ENCODE measurements at places on chromosomes 12 and 14. TPM values are rescaled to one million over a fixed set of nuclear protein-coding genes. Genes with fewer than 3 reads are reported as not detected.
A peak's percentile ranks its signal among the peaks of the same experiment; 100 is the strongest.

- peak; percentile 12 for DNase-seq
Measured at GRCh38 chr14:66746316-66747006, 238.5 kb downstream of the GPHN start.

DNA sequence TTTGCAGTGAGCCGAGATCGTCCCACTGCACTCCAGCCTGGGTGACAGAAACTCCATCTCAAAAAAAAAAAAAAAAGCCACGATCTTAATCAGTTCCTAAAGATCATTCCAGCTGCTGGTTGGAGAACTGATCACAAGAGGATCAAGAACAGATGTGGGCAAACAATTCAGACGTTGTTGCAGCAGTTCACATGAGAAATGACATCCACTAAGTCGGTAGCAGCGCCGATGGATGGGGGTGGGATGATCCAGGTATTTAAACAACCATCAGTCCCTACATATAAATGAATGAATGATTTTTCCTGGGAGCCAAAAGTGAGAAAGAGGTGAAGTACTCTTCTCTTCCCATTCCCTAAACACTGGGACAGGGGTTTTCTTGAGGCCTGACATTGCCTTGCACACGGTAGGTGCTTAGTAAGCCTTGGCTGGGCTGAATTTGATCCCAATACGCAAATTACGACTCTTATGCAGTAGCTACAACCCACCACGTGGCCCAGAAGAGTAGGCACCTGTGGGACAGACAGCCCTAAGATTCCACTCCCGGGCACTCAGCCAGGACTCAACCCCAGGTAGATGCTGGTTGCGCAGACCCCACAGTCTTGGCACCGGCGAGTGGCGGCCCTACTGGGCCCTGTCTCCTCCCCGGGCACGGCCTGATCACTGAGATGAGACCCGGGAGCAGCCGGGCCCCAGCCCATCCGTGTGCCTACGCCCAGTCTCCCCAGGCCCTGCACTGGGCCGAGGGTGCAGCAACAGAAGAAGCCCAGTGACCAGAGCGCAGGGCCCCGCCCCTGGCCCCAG is 565 bp downstream of the SPRYD3 start:
- DNase-seq = no peak

GRCh38 chr14:104450811-104451401 is 128.7 kb upstream of the C14orf180 start:
- no peak for DNase-seq

- DNase-seq = no peak
Measured at GRCh38 chr12:6340745-6341416, 995 bp downstream of the TNFRSF1A start.

Gene MON2
- 34.0 TPM for total RNA-seq

Gene KLRC1
- total RNA-seq = not detected

DNA sequence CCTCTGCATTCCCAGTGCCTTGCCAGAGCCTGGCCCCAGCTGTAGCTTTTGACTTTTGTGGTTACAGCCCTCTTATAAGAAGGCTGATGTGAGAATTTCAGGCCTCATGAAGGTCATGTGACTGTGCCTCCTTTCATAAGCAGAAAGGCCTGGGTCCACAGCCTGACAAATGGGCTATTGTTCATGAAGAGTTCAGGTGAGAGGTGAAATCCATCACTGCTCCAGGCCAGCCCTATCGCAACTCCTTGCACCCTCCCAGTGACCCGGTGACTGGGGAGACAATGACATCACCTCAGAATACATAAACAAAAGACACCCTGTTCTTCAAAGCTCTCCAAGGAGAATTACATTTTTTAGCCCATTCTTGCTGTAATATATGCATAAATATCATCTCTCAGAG is 321.5 kb downstream of the PCNX1 start:
- DNase-seq = peak; percentile 87

Gene PLA2G1B
- 0.87 TPM for total RNA-seq

DNA sequence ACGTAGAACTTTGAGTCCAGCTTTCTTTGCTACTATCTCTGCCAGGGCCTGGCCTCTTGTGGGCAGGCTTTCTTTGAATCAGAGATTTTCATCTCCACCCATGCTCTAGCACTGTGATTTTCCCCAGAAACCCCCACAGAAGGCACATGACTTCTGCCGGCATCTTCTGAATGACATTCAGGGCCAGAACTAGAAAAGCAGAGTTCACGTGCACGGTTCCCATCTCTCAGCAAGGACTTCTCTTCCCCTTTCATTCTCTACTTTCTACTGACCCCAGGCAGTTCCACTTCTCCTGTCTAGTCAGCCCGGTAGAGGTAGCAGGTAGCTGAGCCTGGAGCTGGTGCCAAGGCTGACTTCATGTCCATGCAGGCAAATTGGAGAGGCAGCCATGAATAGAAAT is 26.9 kb downstream of the BATF start:
- no peak for DNase-seq

GRCh38 chr12:130486891-130487416 is 149.3 kb downstream of the PIWIL1 start:
- DNase-seq = no peak

Gene PPP4R4
- total RNA-seq = 19.8 TPM

Gene DAO
- 1.1 TPM for total RNA-seq

Gene C12orf57
- total RNA-seq = 84.0 TPM

Gene LRP6
- 31.7 TPM for total RNA-seq

DNA sequence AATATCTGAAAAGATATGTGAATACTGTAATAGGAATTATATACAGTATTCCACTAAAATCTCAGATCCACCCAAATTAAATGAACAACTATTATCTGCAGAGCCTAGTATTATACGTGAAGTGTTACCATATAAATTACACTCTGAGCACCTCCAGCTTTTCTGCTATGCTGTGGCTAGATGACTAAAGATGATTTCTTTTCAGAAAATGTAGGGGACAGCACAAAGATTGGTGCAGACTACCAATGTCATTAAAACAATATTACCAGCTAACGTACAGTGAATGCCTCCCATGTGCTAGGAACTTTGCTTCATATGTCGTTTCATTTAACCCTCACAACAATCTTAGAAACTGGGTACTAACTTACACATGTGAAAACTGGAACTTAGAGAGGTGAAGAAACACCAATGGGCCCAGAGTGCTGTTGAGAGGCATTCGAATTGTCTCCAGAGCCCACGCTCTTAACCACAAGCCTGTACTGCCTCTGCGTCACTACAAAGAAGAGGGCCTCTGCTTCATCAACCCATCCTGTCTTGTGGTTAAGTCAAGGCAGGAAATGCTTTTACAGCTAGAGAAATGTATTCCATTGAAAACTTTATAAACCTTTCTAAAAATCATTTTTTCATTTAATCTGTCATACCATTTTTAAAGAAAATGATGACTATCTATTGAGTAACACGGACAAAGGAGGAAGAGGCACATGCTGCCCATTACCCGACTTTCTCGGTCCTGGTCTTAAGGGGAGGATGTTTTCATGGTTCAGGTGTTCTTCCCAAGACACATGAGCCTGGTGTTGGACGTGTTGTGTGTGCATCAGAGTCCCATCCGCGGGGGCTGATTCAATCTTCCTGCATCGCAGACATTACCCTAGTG is 1.3 kb downstream of the GPR65 start:
- no peak for DNase-seq

DNA sequence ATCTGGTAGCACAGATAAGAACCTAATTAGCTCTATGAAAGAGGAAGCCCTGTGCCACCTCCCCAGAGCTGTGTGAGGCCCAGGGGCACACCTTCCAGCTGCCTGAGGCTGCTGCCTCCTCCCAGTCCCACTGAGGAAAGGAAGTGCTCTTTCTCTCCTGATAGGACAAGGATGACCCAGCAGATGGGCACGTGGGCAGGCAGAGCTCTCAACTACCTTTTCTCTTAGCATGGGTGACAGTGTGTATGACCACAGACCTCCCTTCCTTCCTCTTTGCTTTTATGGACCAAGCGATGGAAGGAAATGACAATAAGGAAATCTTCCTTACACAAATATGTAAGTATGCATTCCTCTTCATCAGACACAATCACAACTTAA is 127.6 kb upstream of the AMIGO2 start:
- no peak for DNase-seq

GRCh38 chr12:93378998-93379325 is 1.2 kb downstream of the NUDT4 start:
- no peak for DNase-seq

DNA sequence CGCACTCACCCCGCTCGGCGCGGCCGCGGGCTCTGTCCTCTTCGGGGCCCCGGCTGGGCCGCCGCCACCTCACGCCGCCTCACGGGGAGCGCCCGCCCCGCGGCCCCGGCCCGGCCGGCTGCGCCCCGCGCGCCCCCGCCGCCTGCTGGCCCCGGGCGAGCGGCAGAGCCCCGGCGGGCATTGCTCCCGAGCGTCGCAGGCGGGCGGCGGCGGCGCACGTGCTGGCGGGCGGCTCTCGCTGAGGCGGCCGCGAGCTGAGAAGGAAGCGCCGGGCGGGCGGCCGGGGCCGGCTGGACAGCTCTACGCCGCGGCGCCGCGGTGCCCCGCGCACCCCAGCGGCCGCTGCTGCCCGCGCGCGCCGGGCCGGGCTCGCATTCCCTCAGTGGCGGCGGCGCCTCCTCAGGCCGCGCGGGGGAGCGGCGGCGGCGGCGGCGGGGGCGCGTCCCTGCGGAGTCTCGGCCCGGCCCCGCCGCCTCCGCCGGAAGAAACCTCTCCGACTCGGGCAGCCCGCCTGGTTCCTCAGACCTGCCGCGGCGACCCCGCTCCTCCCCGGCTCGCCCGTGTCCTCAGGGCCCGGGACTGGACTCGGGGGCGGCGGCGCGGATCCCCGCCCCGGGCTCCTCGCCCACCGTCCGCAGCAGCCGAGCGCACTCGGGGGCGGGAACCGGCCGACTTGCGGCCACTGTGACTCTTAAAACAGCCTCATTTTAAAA is at the start of gene PITPNM2:
TSS of gene PITPNM2 (minus strand) at position 347 of the 713 bp plus-strand sequence. CDS start 116,500 bp downstream, outside the sequence.
- no peak for DNase-seq

GRCh38 chr12:75471902-75472890 is 8.4 kb upstream of the GLIPR1 start:
- DNase-seq = no peak

DNA sequence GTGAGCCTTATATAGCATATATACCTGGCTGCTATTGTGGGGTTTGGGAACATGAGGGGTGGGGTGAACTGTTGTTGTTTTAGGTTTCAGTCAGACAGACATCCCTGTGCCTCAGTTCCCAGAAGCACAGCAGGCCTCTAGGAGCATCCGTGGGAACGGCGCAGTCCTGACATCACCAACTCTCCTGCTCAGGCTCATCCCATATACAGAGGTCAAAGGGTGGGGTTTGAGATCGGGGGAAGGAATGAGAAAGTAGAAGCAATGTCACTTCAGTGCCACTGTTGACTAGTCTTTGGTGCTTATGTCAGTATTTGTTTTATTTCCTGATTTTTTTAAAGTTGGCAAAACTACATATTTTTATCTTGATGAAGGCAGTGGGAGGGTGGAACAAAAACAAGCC is 43.1 kb upstream of the A2ML1 start:
- DNase-seq = no peak

Gene CEBPE
- total RNA-seq = not detected

DNA sequence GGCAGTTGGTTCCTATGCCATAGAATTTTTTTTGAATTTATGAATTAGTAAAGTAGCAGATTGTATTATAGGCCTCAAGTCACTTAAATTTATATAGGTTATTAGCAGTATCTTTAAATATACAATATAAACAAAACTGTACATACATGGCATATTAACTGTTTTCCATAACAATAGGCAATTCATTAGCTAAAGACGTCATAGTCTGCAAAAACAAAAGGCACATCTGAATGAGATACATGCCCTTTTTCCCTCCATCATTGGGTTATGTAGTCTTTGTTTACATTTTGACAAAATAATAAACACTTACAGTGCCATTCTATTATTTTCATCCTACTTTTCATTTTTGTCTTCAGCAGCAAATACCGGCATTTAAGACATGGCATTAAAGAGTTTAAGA is 1.1 kb upstream of the VCPKMT start:
- no peak for DNase-seq

DNA sequence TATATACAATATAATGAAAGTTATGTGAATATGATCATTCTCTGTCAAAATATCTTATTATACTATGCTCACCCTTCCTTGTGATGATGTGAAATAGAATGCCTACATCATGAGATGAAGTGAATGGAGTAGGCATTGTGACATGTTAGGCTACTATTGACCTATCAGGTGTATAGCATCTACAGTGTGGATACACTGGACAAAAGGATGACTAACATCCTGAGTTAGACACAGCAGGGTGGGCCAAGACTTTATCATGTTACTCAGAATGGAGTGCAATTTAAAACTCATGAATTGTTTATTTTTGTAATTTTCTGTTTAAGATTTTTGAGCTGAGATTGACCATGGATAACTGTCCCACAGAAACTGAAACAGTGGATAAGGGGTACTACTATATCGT is 53.4 kb upstream of the NAV3 start:
- no peak for DNase-seq
